ENCODE measurements at places on chromosomes 2 and 18.

- no peak for DNase-seq
Measured at GRCh38 chr18:43559507-43559906, 282.2 kb upstream of the SYT4 start.

DNA sequence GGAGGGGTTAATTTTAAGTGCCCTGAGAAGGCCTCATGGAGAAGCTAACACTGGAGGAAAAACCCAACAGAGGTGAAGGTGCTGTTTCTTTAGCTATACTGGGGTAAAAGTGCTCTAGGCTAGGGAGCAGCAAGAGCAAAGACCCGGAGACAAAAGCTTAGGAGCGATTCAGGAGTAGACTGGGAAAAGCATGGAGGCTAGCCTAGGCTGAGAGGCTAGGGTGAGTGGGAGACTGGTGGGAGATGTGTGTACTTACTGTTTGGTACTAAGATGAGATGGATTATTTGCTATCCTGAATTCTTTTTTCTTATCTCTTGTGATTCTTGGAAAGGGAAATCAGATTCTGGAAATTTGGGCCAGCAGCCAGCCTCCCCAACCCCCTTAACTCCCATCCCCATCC lies 2.0 kb downstream of the GIGYF2 start:
- no peak for DNase-seq

GRCh38 chr2:182381225-182381624 lies 45.6 kb downstream of the PDE1A start:
- no peak for DNase-seq

DNA sequence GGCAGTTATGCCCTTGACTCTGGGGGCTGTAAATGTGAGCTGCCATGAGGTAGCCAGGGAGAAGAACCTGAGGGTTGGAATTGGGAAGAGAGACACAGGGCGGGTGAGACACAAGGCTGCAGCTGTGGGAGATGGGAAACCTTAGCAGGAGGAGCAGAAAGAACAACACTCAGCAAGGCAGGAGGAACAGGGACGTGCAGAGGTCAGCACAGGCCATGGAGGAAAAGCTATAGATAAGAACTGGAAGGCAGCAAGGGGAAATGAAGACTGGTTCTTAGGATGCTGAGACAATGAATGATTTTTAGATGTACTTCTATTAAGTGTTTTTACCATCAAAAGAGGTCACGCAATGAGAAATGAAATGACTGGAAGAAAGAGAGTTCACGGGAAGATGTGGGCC lies 80.2 kb downstream of the USP40 start:
- DNase-seq, result no peak

Measured in CD4-positive, alpha-beta T cell treated with Interleukin-4 for 1 hour (primary cell).